Keratinocyte (primary cell): ENCODE measurements at places on chromosomes 4 and X.

DNA sequence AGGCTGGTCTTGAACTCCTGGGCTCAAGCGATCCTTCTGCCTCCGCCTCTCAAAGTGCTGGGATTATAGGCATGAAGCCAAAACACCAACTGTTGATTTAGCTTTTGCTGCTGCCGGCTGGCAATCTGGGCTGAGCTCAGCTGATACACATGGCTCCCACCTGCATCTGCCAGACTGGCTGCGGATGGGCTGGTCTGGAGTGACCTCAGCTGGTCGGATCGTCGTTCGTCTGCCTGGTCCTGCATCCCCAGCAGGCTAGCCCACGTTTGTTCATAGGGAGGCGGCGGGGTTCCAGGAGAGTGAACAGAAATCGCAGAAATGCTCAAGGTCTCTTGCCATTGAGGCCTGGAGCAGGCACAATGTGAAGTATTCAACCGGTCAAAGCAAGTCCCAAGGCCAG is 74.4 kb upstream of the DDX3X start:
- no peak for DNase-seq

GRCh38 chr4:155582971-155583437 is 83.6 kb upstream of the GUCY1A1 start:
- DNase-seq: peak; percentile 9

GRCh38 chr4:14515556-14515955 is 486.7 kb upstream of the CPEB2 start:
- DNase-seq: no peak

DNA sequence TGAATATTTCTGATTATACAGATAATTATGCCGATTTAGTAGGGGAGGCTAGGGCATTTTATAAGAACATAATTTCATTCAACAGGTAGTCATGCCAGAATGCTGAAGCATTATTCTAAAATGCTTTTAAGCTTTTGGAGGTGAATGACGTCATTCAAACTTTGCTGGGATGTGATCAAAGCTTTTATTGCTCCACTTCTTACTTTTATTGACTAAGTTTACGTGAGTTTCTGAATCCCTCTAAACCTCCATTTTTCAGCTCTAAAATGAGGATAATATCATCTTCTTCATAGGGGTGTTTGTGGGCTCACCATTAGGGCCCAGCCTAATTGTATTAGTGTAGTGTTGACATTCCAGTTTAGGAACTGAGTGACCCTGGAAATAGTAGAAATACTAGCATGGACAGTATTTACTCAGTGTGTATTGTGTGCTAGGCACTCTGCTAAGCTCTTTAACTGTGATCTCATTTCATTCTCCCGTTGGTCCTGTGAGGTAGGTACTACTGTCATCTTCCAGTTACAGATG is 3.0 kb downstream of the WWC2 start:
- no peak for DNase-seq

DNA sequence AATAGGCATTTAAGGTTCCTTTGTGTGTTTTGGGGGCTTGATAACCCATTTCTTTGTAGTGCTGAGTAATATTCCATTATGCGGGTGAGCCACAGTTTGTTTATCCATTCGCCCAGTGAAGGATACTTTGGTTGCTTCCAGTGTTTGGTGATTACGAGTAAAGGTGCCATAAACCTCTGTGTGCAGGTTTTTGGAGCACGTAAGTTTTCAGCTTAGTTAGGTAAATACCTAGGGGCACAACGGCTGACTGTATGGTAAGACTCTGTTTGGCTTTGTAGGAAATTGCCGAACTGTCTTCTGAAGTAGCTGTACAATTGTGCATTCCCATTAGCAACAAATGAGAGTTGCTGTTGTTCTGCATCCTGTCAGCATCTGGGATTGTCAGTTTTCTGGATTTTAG is 3.8 kb upstream of the TBL1X start:
- DNase-seq: no peak

GRCh38 chr4:140052050-140052449 is 101.9 kb downstream of the MAML3 start:
- DNase-seq: no peak

- DNase-seq: no peak
Measured at GRCh38 chr4:108519911-108520601, 100.3 kb upstream of the RPL34 start.

DNA sequence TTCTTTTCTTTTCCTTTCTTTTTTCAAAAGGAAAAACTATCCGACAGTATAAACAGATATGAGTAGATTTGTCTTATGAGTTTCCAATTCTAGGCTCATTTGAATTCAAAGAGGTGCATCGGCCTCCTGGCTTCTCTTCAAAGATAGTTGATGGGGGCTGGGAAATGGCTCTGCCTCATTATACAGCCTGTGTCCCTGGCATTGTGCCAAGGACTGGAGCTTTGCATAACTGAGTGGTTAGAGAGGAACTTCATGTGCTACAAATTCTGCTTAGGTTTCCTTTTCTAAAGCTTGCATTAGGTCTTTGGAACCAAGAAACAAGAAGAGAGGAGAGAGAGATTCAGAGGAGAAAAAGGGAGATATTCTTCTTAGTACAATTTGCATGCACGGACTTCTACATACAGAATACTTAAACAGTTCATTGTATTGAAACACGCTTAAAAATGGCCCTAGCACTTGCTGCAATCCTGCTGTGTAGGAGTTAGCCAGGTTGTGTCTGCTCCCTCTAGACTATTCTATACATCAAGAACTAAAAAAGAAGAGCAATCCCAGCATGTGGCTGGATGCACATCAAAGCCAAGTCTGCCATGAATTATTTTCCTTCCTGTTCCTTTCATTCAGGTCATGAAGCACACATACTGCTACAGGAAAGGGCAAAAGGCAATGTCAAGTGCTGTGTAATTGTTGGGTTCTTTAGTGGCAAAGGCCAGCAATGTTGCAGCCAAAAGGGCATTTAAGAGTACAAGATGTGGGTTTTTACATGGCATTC is 70.9 kb downstream of the INTS12 start:
- DNase-seq: no peak

DNA sequence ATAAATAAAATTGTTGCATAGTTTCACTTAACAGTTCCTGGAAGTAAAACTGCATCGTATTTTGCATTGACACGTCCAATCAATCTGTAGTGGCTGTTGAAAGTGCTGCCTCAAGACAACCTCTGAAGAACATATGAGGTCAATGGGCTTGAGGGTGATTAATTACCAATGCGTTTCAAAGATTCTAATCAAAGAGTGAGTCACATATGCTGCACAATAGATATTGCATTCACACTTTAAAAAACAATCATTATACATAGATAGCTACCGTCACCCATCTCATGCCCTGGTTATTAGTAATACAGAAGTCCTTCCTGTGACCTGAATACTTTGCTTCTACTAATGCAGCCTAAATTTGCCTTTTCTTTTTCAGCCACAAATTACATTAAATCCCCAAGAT is 743.3 kb upstream of the SLIT2 start:
- DNase-seq: no peak

DNA sequence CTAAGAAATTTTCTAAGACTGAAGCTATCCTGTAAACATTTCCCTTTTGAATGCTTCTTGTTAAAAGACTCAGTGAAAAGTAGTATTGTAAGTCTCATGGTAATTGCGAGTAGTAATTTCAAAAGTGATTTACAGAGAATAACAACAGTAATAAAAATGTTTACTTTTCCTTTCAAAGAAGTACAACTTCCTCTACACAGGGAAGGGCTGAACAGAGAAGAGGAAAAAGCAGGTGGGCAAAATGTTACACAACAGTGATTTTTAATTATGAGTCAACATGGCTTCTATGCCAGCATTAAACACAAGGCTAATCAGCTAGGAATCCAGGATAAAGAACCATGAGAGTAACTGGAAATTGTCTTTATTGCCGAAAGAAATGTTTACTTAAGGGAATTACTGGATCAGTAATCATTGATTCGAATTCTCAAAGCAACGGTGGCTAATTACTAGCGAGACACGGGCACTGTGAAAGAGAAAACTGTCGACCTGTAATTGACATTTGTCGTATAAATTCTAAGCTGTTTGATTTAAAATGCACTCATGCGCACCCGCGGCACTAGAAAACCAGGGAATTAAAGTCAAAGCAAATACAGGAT is 15.4 kb downstream of the UTP3 start:
- peak; percentile 28 for DNase-seq
